ENCODE measurements at places on chromosomes 16 and 17. TPM values are rescaled to one million over a fixed set of nuclear protein-coding genes. Genes with fewer than 3 reads are reported as not detected.

The SMIM36 gene
- total RNA-seq, result not detected

The ITGA2B gene
- not detected for total RNA-seq

The CCL8 gene
- total RNA-seq, result not detected

The MON1B gene
- 70.7 TPM for total RNA-seq

The DNAH2 gene
- not detected for total RNA-seq

The TBX21 gene
- 3.6 TPM for total RNA-seq

The CTF1 gene
- 0.62 TPM for total RNA-seq

The LRRC45 gene
- total RNA-seq, result 10.6 TPM

Data from activated B cell treated with CpG ODN at 0.5 μM for 24 hours (primary cell).